ENCODE measurements at places on chromosomes 11 and 22.
A peak's percentile ranks its signal among the peaks of the same experiment; 100 is the strongest.

DNA sequence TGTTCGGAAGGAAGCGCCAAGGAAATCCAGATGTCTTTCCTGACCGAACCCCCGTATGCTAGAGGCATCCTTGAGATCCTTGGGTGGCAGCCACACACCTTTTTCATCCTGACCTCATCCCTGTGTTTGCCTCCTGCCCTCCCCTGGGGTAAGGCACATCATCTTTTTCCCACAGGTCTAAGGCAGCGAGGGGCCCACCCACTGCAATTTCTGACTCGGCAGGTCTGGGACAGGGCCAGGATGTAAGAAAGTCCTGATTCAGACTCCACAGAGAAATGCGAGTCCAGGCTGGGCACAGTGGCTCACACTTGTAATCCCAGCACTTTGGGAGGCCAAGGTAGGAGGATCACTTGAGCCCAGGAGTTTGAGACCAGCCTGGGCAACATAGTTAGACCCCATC lies 10.5 kb downstream of the ZMAT5 start:
- no peak for DNase-seq

- DNase-seq = no peak
Observed at GRCh38 chr11:116467823-116468222, 305.0 kb downstream of the BUD13 start.

DNA sequence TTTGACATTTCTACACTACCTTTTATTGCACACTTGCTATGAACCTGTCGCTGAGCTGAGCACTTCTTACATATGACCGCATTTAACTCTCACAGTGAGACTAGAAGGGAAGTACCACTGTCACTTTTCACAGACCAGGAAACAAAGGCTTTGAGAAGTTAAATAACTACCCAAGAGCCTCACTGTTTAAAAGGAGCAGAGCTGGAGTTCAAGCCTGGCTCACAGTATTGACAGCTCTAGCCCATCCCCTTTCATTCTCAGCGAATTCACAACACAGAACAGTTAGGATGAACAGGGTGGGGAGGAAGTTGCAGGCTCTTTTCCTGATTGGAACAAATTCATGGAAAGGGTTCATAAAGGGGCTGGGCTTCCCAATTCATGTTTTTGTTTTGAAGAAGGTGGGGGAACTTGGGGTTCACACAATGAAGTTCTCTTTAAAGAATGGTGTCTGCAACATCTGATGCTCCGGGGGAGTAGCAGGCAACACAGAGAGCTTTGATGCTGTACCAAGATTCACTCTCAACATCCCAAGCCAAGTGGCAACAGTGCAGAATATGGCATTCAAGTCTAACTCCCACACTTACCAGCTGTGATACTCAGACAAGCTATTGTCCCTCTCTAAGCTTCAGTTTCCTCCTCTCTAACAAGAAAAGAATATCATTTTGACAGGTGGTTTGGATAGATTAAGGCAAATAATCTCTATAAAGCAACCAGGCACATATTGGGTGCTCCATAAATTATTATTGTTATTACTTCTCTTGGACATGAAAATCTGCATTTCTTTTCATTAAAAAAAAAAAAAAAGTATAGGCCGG lies 17.2 kb downstream of the SCGB1A1 start:
- no peak for DNase-seq

DNA sequence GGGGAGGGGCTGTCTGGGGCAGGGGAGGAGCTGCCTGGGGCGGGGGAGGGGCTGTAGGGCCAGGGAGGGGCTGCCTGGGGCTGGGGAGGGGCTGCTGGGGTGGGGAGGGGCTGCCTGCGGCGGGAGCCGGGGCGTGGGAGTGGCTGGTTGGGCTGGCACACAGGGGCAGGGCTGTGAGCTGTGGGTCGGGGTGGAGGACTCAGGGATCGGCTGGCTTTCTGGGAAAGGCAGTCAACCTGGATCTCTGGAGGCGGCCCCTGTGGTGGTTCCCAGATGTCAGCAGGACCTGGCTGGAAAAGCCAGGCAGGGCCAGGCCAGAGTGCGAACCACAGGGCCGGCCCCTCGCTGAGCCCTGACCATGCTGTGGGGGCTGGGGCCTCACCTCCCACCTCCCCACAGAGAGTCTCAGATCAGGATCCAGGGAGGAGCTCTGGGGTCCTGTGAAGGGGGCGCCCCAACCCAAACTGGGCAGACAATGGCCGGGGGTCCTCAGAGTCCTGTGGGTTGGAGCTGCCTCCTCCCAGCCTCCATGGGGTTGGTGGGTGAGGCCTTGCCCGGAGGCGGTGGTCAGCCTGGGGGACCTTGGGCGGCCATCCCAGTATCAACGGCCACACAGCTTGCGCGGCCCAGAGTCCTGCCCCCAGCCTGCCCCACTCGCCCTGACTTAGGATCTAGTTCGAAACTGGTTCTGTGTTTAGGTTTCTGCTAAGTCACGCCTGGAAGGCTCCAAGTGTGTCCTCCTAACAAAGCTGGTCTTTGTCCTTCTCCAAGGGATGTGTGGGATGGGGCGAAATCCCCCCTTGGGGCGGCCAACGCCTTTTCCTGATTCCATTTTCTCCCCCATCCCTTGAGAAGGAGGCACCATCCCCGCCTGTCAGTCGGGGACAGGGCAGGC lies 1.9 kb downstream of the MUC5B start:
- no peak for DNase-seq

- DNase-seq = no peak
Observed at GRCh38 chr11:42253156-42253555, 793.7 kb upstream of the LRRC4C start.

DNA sequence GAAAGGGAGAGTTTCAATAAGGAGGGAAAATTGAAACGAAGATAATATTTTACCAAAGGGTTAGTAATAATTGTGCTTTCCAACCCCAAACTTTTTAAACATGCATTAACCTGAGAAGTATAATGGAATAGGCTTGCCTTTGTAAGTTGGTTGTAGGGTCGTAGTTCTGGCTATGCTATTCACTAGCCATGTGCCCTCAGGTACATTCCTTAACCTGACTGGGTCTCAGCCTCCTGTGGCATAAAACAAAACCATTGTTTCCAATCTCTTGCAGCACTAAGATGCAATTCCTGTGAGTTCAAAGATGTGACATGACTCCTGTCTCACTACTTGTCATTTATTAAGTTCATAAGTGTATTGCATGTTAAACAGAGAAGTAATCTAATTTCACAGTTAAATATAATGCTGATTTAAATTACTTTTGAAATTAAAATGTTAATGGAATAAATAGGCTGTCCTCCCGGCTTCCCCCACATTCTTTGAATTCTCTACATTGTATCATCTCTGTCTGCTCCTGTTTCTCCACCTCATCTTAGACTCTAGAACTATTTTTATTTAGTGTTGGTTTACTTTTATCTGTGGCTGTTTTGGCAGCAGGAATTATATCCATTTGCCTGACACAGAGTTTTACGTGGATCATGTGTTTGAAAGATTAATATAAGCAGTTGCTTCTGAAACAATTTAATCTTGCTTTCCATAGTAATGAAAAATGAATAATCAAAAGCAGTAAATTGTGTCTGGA lies 216.3 kb downstream of the FAT3 start:
- no peak for DNase-seq

DNA sequence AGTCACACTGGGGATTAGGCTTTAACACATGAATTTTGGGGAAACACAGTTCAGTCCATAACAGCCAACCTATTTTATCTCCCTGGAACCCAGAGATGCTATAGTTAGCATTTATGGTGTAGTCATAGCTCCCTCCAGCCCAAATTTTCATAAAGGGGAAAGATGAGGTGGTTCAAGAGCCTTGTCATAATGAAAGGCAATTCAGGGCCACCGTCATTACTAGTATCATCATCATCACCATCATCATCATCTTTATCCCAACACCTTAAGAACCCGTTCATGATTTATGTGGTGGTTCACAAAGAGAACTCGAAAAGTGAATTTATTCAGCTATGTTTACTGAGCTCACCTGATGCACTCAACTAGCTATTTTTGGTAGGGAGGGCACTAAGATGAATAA lies 2.4 kb upstream of the TUBA8 start:
- no peak for DNase-seq

DNA sequence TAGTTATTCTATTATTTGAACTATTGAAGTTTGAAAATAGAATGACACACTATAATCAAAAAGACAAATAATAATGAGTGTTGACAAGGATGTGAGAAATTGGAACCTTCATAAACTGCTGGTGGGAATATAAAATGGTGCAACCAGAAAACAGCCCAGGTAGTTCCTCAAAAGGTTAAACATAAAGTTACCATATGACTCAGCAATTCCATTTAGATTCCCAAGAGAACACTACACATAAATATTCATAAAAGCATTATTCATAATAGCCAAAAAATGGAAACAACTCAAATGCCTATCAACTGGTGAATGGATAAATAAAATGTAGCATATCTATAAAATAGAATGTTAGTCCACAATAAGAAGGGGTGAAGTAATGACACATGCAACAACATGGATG lies 21.7 kb downstream of the CCDC73 start:
- no peak for DNase-seq

DNA sequence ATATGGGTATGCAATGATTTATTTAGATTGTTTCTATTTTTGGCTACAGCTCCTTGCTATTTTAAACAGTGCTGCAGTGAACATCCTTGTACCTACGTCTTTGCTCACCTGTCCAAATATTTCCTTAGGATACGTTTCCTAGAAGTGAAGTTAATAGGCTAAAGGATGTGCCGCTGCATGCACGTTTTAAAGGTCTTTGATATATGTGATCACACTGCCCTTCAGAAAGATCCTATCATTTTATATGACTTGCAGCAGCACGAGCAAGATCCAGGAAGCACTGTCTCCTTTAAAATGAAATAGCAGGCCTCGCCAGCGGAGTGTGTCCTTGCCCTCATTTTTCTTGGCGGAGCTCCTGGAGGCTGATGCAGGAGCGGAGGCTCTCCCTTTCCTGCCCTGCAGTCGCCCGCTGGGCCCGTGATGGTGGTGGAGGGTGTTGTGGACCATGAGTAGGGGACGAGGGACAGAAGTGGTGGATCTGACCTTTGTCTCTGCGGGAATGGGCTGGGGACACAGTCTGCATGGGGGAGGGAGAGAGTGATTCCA lies 19.4 kb downstream of the RPS6KA4 start:
- DNase-seq = no peak

DNA sequence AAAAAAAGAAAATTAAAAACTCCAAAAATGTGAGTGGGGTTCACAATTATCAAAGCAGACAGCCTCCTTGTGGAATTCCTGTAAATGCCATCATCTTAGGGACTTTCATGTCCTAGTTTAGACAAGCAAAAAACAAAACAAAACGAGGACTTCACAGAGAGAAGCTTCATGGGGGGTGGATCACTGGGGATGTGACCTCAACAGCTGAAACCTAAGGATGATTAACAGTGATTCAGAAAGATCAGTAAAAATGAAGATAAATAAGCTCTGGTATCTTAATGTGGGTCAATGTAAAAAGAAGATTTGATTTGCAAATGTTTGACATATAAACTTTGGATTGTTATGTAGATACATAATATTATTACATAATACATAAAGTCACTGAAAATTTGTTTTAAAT lies 8.1 kb upstream of the OR10W1 start:
- no peak for DNase-seq

DNA sequence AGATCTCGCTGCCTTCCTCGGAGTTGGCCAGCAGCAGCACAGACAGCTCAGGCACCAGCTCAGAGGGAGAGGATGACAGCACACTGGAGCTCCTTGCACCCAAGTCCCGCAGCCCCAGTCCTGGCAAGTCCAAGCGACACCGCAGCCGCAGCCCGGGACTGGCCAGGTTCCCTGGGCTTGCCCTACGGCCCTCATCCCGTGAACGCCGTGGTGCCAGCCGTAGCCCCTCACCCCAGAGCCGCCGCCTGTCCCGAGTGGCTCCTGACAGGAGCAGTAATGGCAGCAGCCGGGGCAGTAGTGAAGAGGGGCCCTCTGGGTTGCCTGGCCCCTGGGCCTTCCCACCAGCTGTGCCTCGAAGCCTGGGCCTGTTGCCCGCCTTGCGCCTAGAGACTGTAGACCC lies 6.4 kb downstream of the PLA2G3 start:
- no peak for DNase-seq

- DNase-seq = no peak
Observed at GRCh38 chr22:43826142-43827002, 14.3 kb upstream of the EFCAB6 start.

DNA sequence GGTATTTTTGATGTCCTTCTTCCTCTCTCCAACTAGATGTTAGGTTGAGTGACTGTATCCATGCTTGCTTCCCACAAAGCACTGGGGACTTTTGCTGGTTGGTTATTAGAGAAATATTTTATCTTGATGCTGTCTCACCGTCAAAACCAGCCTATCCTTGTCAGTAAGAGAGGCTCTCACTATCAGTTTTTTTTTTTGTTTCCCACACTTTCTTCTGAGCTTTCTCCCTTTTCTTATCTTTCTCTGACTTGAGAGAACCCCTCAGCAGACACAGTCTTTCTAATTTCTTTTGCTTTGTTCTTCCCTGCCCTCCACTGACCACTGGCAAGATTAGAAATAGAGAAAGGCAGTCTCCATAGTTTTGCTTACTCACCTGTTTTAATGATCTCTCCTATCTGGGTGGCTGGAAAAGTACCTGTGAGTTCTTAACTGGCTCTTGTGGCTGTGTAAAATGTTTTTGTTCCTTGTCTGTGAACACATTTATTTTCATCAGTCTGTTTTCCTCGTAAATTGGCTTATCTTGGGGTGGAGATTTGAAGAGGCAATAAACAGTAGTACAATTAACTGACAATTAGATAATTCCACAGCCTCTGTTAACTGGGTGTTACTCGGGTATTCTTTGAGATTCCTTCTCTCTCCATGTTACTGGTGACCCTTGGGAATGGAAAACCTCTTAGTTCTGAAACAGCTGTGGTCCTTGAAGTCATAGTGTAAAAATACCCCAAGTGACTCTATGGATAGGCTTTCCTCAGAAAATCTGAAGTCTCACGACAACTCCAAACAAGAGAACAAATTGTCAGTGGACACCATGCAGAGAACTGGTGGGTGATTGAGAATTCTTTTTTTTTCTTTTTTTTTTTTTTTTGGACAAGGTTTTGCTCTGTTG lies at the start of gene NXPE1:
Gene NXPE1, minus strand, starts transcription at position 457 of the 886 bp plus-strand sequence. CDS start 8,680 bp downstream, outside the sequence.
- DNase-seq = no peak

GRCh38 chr22:49255154-49255553 lies 572.5 kb downstream of the BRD1 start:
- peak; percentile 57 for DNase-seq

DNA sequence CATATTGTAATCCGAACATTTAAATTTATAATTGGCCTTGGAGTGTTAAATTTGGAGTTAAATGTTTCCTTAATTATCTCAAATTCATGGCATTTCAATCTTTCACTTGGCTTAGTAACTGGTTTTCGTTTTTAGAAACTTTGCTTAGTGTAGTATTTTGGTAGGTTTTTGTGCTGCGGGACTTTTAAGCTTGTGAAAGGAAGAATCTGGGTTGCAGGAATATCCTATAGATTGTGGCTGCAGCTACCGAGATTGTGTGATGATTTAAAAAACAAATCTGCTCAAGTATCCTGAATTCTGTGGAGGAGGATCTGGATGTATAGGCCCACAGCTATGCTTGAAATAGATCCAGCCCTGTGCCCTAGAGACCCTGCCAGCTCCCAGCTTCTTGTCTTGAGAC lies 27.1 kb downstream of the OSBP2 start:
- no peak for DNase-seq

- DNase-seq = no peak
Observed at GRCh38 chr11:120827198-120827597, 196.7 kb upstream of the TBCEL start.

All from Right ventricle myocardium inferior (tissue), 1 donor.